Hepatocyte (in vitro differentiated cells): ENCODE measurements at places on chromosomes 1 and 21.

- no peak for DNase-seq
These were observed 134.1 kb downstream of the SYT14 start for GRCh38 chr1:210072129-210072528.

DNA sequence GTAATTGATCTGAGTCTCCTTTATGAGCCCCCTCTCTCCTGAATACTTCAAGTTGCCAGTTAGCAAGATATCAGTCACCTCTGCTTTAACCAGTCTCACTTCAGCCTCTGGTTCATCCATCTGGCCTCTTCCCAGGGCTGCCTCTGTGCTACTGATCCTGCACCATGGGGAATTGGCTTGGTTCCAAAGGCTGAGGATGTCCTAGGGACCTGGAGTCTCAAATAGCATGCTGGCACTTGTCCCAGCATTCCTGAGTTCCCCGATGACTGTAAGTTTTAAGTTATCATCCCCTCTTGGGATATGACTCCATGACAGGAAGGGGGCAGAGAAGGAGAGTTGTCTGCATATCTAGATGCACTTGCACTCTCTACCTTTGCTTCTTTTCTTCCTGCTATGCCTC, 252.0 kb downstream of the PTBP2 start:
- DNase-seq, result no peak

DNA sequence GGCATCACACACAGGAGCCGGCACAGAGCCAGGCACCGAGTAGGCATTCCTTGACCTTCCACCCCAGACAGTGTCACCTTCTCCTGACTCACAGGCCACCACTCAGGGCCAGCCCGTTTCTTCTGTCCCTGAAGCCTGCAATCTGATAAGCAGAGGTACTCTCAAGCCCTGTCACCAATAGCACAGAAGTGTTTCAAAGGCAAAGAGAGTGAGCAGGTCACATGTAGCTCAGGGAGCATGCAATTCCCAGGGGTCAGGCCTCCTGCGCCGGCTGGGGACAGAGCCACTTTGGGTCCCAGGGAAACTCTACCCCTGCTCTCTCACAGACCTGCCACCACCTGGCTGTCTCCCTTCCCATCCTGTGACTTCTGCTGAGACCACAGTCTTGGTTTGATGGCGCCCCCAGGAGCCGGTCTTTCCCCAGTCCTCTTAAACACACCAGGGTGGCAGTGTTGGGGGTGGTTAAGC, 13.2 kb downstream of the CAPN9 start:
- peak; percentile 45 for DNase-seq

GRCh38 chr1:20555758-20556120, 3.4 kb downstream of the FAM43B start:
- no peak for DNase-seq

GRCh38 chr1:167839009-167839408, 74.9 kb downstream of the ADCY10 start:
- DNase-seq, result no peak

GRCh38 chr1:110212169-110213142, 2.3 kb downstream of the KCNC4 start:
- peak; percentile 44 for DNase-seq

- peak; percentile 87 for DNase-seq
These were observed 22.1 kb upstream of the TDRD10 start for GRCh38 chr1:154479764-154480421.

DNA sequence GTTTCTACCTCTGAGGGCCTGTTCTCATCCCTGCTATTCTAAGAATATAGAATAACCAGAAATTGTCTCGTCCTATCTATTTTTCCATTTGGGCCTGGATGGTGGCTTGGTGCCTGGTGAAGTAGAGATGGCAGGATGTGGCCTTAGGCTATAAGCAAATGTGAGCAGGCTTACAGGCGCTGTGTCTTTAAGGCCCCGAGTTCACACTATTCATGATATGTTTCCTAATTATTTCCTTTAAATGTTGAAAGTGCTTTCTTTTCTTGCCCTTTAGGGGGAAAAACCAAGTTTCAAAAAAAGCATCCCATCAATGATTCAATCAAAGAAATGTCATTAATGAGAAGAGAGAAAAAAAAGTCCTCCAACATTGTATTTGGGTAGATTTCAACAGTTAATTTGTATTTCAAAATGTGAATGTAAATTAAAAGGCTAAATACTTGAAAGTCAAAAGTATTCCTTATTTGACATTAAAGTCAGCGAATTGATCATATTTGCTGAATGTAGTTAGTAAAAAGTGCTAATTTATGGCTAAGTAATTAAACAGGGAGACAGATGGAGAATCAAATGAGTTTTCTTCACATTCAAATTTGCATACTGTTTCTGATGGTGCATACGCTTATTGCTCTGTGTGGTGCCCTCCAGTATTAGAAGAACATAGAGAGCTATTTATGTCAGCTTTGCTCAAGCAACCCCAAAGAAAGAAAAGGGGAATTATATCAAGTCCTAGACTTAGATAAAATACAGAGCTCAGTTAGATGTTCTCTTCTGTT, 34.0 kb upstream of the HUNK start:
- no peak for DNase-seq

DNA sequence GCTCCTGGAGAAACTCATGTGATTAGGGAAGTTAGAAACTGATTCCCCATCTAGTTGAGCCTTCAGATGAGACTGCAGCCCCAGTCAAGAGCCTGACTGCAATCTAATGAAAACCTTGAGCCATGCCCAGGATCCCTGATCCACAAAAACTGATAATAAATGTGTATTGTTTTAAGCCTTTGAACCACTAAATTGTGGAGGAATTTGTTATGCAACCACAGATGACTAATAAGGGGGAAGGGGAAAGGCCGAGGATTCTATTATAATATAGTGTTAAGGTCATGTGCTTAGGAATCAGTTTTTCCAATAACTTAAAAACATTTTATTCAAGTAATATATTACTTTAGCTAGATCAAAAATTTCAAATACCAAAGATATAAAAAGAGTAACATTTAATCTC, 52.8 kb upstream of the USP25 start:
- no peak for DNase-seq

GRCh38 chr1:236288620-236288976, 6.8 kb upstream of the ERO1B start:
- DNase-seq, result no peak

GRCh38 chr1:52153010-52153409, 11.1 kb downstream of the ZFYVE9 start:
- no peak for DNase-seq

- DNase-seq, result no peak
These were observed 15.7 kb upstream of the FMO3 start for GRCh38 chr1:171075041-171075440.

DNA sequence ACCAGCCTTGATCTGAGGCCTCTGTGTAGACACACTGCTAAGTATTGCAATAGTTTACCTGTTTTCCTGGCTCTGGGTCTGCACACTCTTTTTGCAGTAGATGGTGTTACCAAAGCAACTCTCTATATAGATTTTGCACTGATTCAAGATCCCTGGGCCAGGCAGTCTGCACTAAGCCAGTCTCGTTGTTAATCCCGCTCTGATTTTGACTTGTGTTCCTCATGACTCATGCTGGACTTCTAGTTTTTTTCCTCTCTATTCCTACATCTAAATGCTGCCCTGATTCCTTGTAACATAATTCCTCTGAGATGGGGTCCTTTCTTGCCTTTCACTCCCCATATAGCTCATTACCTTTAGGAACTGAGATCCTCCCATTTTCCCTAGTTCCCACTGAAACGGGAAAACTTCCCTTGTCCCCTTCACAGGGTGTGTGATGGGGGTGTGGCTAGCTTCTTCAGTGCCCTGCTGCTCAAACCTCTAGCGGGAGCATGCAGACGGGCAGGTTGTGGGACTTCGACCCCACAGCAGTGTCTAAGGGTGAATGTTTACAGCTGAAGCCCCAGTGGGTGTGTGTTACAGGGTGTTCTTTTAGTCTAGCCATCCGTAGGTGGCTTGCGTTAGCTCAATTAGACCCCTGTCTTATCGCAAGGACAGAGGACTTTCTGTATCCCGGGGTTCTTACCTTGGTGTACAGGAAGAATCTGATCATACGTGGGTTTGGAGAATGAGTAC, 106.5 kb upstream of the RAB3GAP2 start:
- peak; percentile 53 for DNase-seq

- no peak for DNase-seq
These were observed 2.6 kb downstream of the RUNX3 start for GRCh38 chr1:24927473-24927872.

DNA sequence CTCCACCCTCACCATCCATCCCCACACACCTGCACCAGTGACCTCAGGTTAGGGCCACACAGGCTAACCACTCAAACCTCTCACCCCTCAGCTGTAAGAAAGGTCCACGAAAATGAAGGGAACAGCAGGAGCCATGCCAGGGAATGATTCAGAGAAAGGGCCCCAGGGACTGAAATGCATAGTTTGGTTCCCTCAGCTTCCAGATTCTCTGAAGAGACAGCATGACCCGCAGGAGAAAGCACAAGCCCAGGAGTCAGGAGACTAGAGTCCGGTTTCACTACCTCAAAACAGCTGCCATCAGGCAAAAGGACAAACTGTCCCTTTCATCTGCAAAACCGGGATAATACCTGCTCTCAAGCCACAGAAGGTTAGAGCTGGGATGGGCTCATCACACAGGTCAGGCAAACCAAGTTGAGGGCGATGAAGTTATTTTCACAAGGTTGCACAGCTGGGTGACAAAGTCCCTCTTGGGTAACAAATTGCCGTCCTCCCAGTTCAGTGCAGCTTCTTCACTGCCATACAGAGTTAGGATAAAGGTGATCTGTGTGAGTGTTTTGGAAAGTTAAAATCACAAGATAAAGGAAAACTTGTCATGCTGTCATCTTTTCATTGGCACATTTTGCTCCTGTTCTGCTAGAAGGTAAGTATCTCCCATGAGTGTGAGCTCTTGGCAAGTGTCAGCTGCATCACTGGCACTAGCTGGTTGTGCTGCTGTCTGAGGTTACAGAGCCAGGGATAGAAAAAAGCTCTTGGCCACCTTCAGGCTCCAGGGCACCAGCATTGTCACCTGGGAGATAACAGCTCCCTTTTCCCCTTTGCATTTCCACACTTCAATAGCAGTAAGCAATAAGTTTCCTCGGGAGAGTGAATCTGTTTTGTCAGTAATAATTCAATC, 120.4 kb downstream of the KCNH1 start:
- DNase-seq, result no peak

DNA sequence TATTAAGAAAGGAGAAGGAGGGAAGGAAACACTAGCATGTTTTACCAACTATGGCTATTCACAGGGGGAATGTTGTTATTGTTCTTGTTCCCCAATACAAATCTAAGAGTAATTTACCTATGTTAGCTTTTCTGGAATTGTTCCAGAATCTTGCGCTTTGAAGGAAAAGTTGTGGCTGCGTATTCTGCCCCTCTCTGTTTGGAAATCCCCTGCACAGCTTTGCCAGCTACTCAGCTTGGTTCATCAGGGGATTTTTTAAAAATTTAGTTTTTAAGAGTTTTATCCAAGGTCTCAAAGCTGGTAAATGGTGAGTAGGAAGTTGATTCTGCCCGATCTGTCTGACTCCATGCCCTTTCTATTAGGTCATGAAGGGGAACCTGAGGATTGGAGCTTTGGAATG, 9.5 kb upstream of the IRF6 start:
- DNase-seq, result no peak

DNA sequence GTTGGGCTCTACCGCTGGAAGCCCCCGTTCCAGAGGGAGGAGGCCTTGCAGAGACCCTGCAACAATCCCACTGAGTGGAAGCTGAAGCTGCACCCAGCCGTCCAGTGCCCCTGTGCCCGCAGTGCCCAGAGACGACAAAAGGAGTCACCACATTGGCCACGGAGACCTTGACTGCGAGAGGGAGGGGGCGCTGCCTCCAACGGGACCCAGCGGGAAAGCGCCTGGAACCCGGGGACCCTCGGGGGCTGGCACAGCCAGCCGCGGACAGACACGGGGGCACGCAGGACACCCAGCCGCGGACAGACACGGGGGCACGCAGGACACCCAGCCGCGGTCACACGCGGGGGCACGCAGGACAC, 22.5 kb downstream of the CFAP74 start:
- no peak for DNase-seq

DNA sequence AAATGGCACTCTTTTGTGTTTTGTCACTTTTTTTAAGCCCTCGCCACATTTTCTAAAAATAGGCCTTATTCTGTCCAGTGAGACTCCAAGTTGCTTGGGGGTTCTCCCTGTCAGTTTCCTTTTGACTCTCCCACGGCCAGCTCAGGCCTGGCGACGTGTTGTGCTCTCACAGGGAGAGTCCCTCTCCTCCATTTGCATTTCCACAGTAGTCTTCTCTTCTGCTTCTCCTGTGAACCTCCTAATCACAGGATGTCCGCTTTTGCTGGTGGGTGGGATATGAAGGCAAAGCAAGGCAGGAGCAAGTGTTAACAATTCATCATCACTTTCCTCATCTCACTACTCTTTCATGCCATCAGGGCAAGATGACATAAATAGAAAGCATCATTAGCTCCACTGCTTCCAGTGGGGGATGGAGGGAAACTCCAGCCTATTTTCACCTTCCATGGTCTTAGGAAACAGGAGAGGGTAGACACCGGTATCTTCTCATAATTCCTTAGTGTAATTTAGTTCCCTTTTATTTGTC, 99.8 kb downstream of the INTS7 start:
- no peak for DNase-seq

DNA sequence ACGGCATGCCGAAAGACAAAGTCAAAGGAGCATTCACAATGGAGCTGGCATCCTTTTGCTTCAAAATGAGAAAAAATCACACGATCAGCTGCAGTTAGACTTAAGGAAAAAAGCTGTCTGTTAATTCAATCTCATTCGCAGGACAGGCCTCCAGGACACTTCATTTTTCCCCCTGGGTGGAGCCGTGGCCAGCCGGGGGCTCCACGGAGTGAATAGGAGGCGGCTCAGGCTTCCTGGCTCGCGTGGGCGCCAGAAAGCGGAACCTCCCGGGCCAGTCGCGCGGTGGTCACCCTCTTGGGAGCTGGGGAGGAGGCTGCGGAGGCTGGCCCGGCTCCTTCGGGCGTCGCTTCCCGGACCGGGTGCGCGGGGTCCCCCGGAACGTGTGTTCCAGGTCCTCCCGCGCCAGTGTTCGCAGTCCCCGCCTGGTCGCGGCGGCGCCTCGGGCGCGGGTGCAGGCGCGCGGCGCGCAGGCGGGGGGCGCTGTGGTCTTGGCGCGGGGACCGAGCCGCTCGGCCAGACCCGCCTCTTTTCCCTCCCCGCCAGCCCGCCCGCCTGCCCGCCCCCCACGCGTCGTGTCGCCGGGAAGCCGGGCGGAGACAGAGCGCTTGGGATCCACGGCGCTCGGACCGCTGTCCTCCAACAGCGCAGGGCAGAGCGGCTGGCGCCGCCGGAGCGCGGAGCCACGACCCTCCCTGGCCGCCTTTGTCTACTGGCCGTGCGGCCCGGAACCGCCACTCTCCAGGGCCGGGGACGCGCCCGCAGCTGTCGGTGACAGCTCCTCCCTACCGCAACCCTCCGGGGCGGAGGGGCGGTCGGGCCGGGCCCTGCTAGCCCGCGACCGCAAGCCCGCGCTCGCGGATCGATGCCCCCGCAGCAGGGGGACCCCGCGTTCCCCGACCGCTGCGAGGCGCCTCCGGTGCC, at the start of gene RHOU:
RHOU (plus strand) TSS at position 599 of the 921 bp plus-strand sequence; CDS start at position 863, 264 bp downstream.
- peak; percentile 93 for DNase-seq

DNA sequence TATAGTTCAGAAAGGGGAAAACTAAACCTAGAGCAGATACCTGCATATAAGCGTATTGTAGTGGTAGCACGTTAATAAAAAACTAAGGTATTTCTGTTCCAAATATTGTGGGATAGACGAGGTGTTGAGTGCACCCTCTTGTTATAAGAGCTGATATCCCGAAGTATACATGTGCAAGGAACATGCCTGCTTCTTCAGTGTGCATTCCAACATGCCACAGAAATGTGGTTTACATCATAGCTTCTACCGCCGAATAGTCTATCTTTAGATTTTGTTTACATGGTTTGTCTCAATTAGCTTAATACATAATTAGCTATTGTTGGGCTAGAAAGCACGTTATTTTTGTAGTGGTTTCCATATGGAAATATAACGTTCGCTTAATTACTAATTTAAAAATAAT, 2.2 kb downstream of the CHRM3 start:
- DNase-seq, result no peak
